Heart right ventricle (tissue), 16 donors: ENCODE measurements at places on chromosomes 7 and 10. TPM values are rescaled to one million over a fixed set of nuclear protein-coding genes. Genes with fewer than 3 reads are reported as not detected.
A peak's percentile ranks its signal among the peaks of the same experiment; 100 is the strongest.

GRCh38 chr10:78919181-78919966 is 149.4 kb upstream of the ZMIZ1 start:
- DNase-seq = no peak

GRCh38 chr10:97887399-97887798 is 37.8 kb downstream of the GOLGA7B start:
- no peak for DNase-seq

DNA sequence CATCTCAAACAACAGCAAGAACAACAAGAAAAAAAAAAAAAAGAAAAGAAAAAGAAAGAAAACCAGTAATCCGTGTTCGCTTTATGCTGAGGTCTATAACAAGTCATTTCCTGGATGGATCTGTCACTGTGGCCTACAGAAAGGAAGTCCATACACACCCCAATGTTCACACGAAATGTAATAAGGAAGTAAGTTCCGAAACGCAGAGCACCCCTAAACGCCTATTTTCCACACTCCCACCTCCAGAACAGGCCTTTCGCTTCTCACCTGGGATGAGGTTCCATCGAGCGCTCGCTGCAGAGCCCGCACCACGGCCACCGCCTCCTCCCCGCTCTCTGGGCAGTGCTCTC is 735 bp downstream of the ZNF394 start:
- DNase-seq = no peak

GRCh38 chr7:137411446-137411845 is 67.9 kb upstream of the PTN start:
- DNase-seq = no peak

IL15RA gene
- 18.7 TPM for polyA plus RNA-seq

GRCh38 chr7:120274482-120274881 is 1.5 kb downstream of the KCND2 start:
- DNase-seq = no peak

- no peak for DNase-seq
These were observed 980.5 kb downstream of the LRMDA start for GRCh38 chr10:76411729-76412435.

GRCh38 chr10:74963549-74963948 is 137.1 kb downstream of the KAT6B start:
- no peak for DNase-seq

- DNase-seq = no peak
These were observed 3.2 kb upstream of the POLM start for GRCh38 chr7:44085546-44085945.

DNA sequence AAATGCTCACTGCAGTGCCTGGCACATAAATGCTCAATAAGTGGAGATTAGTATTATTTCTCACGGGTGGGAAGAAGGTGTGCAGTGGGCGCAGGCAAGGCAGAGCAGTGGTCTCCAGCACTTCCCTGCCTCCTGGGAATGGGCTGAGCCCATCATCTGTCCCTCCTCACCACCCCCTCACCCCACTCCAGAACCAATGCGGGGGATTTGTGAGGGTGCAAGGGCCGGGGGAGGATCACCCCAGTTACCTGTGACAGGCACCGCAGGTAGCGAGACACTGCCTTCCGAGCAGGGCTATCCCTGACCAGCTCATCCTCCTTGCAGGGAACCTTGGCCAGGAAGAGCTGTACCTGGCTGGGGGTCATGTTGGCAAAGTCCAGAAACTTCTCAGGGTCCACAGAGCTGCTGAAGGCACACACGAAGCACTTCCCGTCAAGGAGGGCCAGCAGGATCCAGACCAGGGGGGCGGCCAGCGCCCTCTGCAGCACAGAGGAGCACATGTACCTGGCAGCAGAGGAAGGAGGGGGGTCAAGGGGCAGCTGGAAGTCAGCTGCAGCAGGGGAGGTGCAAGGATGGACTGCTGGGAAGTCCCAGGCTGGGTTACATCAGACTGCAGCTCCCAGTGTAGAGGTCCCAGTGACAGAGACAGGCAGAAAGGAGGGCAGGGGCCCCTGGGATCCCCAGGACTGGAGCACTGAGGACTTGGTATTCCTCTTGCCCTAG is 2.8 kb downstream of the CALHM3 start:
- no peak for DNase-seq

SEMA3D gene
- polyA plus RNA-seq = 0.10 TPM

DNA sequence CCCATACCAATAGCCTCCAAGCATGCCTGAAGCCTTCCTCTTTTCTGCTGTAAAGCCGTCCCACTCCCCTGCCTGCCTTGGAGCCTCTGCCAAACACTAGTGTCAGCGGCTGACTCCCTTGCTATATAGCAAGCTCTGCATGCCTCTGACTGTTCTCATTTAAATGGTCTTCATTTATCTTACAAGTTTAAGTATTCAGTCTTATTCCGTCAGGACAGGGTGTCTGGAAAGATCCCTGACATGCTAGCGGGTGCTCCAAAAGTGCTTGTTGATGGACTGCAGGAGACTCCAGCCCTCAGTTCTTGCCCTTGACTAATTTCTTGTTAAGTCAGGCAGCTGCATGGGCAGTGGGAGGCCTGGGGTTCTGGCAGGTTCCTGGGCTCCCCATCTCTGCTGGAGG is 298.7 kb downstream of the GFRA1 start:
- DNase-seq = no peak

DNA sequence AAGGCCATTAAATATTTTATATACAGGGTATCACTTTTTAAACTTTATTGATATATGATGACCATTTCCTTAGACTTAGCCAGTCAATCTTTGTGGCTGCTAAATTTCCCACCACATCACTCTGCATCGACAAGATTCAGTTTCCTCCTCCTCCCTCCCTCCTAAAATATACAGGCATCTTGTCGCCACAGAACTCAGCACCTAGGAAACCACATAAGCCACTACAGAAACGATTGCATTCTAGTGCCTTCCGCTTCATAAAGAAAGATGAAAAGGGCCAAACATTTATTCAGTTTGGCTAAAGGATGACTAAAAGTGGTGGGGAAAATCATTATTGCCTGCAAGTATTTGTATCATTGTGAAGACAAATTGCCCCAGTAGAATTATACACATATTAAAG is 30.7 kb downstream of the ERCC6 start:
- no peak for DNase-seq

- DNase-seq = no peak
These were observed 317.5 kb downstream of the WDR11 start for GRCh38 chr10:121168545-121169216.

DNA sequence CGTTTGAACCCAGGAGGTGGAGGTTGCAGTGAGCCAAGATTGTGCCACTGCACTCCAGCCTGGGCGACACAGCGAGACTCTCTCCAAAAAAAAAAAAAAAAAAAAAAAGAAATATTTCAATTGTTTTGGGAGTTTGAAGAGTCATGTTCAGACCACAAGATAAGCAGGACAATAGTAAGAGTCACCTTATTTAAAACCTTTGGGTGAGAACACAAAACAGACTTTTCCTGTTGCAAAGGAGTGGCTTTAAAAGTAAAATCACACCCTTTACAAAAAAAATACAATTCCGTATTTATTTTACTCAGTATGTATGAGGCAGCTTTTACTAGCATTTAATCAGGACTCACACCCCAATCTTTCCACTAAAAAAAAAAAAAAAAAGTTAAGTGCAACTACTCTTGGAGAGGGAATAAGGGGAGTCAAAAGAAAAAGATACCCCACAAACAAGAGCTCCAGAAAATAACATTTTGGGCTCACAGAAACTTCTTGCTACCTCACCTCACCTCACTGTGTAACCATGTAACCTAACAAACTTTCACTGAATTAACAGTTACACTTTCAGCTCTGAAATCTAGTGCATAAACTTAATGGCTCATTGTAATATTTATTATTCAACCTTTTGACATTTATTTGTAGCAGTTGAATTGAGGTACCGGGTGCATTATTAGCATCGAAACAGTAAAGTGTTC is 11.2 kb downstream of the SKIDA1 start:
- DNase-seq = no peak

DNA sequence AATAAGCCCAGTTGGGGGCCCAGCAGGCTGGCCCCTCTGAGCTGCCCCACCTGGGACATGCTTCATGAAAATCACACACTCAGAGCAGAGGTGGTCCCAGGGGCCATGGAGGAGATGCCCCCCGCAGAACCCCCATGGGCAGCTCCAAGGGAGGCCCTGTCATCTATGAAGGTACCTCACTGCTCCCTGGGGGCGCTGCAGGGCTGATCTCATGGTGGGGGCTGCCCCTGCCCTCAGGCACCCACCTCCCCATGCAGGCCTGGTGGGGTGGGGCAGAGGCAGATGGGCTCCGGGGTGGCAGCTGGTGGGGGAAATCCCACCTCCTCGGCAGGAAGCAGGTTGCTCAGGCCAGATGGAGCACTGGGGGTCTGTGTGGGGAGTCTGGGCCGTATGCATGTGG is 60.5 kb downstream of the YKT6 start:
- no peak for DNase-seq

TWIST1 gene
- 3.4 TPM for polyA plus RNA-seq

- no peak for DNase-seq
These were observed 9.7 kb downstream of the INTS1 start for GRCh38 chr7:1494447-1494846.

DNA sequence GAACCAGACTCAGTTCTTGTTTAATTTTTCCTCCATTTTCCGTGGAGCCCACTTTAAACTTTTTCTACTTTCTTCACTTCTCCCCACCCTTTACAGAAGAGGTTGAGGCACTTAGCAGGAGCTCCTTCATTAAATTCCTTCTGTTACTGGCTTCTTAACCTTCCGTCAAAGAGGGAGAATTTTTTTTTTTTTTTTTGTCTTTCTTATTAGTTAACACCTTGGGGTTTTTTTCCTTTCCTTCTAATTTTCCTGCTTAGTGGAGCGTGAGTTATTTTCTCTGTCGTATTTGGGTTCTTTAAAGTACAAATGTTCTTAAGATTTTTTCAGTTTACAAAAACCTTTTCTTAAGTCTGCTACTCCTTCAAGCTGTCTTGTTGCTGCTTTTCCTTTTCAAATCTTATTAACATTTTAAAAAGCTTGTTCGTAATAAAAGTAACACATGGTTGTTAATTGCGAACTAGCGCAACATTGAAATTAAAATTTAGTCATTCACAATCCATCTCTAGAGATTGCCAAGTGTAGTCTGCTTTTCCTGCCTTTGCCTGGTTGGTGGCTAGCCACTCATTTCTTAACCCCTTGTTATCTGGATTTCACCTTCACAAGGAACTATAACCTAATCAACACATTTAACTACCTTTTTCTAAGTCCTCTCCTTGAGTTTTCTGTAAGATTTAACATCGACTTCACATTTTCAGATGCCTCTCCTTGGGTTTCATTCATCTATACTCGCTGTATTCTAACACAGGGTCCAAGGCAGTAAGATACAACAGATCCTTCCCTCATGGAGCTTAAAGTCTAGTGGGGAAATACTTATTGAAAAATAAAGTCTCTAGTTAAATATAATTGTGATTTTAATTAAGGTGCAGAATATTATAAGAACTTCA is 2.0 kb downstream of the BMPR1A start:
- DNase-seq = no peak

GRCh38 chr10:73768881-73769280 is 13.0 kb upstream of the CHCHD1 start:
- no peak for DNase-seq

CBLL1 gene
- 5.8 TPM for polyA plus RNA-seq

- DNase-seq = peak; percentile 9
These were observed 5.0 kb upstream of the AQP1 start for GRCh38 chr7:30906515-30907240.

GRCh38 chr7:34756025-34756437 is 98.0 kb downstream of the NPSR1 start:
- DNase-seq = no peak

- DNase-seq = no peak
These were observed 79.2 kb downstream of the C7orf25 start for GRCh38 chr7:42832667-42833066.

DNA sequence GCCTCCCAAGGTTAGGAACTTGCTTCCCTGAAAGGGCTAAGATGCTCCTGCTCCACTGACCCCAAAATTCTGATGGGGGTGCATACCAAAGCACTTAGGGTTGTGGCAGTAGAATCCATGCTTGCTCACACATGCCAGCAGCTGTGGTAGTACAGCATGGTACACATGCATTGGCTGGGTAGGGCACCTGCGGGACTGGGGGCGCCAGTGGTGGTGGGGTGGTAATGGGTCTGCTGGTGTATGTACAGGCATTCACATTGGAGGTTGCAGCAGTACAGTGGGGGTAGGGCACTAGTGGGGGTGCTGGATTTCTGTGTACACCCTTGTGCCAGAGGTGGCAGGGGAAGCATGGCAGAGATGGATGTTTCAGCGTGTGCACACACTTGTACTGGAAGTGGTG is 72.3 kb upstream of the TAS2R16 start:
- no peak for DNase-seq

- DNase-seq = no peak
These were observed 57.8 kb downstream of the PHYHIPL start for GRCh38 chr10:59234194-59234593.

- no peak for DNase-seq
These were observed 62.3 kb downstream of the TMEM26 start for GRCh38 chr10:61390851-61391250.

DNA sequence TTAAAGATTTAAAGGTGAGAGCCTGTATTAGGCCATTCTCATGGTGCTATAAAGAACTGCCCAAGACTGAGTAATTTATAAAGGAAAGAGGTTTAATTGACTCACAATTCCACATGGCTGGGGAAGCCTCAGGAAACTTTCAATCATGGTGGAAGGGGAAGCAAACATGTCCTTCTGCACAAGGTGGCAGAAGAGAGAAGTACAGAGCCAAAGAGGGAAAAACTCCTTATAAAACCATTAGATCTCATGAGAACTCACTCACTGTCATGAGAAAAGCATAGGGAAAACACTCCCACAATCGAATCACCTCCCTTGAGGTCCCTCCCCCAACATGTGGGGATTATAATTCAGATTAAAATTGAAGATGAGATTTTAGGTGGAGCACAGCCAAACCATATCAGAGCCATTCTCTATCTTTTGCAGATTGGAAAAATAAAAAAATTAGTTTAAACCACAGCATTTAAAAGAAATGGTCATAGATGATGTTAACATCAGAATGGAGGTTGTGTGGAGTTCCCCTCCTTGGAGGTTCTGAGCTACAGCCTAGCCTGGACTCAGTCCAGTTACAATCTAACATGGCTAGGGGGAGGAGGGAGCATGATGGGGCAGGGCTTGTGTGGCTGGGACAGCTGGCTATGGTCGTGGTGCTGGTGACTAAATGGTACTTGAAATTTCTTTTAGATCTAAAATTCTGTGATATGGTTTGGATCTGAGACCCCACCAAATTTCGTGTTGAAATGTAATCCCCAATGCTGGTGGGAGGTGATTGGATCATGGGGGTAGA is 33.1 kb downstream of the GSTO2 start:
- no peak for DNase-seq
